ENCODE measurements at places on chromosomes 16 and 17.

GRCh38 chr16:3022684-3023414 is 893 bp downstream of the HCFC1R1 start:
- no peak for DNase-seq

- no peak for DNase-seq
Observed at GRCh38 chr17:5485270-5486205, at the start of gene DERL2. TSS of gene DERL2 (minus strand) at chr17:5486178. CDS start at chr17:5486161, 17 bp downstream.

- DNase-seq: no peak
Observed at GRCh38 chr16:27759967-27760788, 210.2 kb downstream of the KATNIP start.

- no peak for DNase-seq
Observed at GRCh38 chr16:57993897-57994296, 6.6 kb downstream of the ZNF319 start.

- DNase-seq: no peak
Observed at GRCh38 chr17:2894782-2895181, 98.5 kb downstream of the RAP1GAP2 start.

DNA sequence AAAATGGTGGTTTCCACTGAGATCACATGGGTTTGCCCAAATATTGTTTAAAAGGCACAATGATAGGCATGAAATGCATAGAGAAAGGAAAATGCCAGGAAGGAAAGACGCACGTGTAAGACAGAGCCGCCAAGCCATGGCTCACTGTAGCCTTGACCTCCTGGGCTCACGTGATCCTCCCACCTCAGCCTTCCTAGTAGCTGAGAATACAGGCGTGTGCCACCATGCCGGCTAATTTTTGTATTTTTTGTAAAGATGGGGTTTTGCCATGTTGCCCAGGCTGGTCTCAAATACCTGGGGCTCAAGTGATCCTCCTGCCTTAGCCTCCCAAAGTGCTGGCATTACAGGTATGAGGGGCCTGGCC is 4.0 kb downstream of the BHLHA9 start:
- no peak for DNase-seq

DNA sequence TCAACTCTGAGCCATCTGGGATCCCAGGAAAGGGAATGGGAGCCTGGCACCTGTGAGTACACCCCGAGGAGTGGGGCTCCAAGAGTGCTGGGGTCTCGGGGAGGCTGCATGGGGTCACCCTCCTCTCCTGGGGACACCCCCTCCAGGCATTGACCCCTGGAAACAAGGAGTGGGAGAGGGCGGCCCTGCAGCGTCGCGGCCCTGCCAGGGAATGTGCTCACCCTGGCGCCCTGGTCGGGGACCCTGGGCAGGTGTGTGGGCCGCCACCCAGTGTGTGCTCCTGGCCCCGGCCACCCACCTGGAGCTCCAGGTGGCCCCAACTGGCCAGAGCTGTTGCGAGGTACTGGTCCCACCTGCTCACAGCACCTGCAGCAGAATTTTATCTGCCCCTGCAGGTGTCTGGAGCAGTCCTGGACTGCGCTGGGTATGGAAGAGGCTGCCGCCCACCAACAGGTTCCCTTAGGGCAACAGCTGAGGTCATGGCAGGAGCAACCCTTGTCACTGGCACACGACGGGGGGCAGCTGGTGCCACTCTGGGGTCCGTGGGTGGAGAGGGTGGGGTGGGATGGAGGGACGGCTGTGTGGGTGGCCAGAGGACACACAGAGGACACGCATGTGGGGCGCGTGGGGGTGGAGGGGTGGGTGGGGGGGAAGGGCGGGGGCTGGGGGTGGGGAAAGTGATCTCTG is 5.4 kb upstream of the PABPN1L start:
- DNase-seq: no peak
